ENCODE measurements at places on chromosomes 7 and 10.

DNA sequence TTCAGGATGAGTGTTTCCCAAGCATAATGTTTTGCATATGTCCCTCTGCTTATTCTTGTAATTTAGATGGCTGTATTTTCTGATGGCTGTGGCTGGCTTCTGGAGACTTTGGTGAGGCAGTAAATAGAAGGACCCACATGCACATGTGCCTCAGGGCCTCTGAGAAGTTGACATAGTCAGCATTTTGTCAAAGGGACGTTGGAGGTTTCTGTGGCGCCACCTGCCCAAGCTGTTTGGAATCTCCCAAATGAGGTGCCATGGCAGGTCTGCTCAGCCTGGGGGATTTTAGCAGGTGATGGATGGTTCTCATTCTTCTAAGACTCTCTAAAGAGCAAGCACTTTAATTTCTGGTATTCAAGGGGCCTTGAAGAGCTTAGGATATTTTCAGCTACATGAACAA is 29.8 kb downstream of the C10orf120 start:
- DNase-seq, result no peak

DNA sequence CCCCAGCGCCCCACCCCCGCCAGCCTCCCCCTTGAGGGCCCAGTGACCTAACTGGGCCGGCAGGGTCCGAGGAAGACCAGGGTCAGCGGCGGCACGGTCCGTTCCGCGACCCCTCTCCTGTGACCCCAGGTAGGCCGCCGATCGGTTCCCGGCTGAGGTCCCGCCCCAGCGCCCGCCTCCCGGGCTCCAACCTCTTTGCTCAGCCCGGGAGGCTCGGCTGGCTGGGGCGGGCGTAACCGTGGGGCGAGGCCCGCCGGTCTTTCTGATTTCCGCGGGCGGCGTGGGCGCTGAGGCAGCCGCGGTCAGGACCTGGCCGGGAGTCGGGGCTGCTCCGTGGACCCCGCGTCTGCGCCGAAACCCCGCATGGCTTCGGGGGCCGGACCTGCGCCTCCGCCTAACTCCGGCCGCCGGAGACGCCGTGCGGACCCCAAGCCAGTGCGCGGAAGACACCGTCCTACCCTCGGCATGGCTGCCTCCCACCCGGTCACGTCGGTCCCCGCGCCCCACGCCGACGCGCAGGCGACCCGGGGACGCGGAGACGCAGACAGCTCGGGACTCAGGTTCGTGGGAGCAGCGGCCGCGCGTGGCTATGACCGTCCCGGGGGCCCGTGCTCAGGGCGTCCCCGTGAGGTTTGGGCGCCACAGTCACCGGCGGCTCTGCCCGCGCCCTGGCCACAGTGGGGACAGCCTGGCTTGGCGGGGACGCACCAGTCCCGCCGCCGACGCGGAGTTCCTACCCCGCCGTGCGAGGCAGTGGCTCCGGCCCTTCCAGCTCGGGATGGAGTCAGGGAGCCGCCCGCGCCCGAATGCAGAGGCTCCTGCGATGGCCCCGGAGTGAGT is 1.0 kb upstream of the VENTX start:
- DNase-seq, result no peak

GRCh38 chr7:151346470-151346769 is 4.8 kb downstream of the NUB1 start:
- DNase-seq, result no peak

DNA sequence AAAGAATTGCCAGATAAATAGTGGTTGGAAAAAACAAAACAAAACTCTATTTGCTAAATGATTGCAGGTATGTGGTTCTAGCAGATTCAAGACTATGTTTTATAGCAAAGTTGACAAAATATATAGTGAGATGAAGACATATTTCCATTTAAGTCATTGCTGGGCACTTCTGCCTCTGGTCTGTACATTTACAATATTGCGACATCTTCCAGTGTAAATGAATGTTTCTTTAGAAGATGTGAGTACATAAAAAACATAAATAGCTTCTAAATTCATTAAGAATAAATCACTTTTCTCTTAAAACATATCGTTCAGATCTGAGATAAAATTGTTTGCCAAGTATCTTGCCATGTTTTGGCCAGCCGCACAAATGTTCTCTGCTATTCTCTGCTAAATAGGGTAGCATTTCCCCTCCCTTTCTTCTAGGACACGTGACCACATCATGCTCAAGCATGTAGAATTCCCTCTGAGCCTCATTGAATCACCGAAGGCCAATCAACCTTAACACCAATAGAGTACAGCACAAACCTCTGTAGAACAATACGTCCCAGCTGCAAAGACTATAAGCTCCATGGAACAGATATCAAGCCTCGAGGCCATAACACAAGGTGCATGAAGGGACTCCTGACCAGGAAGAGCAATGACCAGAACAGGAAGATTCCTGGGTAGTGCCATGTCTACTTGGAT is 1173.3 kb downstream of the GATA3 start:
- DNase-seq, result no peak

GRCh38 chr10:129955601-129956285 is 8.3 kb downstream of the EBF3 start:
- DNase-seq, result no peak

DNA sequence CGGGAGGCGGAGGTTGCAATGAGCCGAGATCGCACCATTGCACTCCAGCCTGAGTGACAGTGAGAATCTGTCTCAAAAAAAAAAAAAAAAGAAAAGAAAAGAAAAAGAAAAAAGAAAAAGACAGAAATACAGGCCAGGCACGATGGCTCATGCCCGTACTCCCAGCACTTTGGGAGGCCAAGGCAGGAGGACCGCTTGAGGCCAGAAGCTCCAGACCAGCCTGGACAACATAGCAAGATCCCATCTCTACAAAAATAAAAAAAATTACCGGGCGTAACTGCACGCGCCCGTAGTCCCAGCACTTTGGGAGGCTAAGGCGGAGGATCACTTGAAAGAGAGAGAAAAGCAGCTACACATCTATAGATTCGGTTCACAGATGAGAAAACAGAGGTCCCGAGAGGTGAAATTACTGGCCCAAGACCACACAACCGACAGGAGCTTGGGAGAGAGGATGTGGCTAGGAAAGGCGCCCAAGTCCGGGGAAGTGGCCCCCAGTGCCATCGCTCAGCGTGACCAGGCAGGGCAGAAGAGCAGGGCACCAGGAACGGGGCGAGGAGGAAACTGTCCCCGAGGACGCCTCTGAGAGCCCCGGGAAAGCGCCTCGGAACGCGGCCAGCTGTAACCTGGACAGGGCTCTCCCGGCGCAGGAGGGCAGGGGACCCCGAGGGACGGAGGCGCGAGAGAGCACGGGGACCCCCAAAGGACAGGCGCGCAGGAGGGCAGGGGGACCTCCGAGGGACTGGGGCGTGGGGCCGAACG is 612 bp downstream of the SNX8 start:
- no peak for DNase-seq

GRCh38 chr7:131108212-131108940 is 219.3 kb upstream of the MKLN1 start:
- no peak for DNase-seq

- no peak for DNase-seq
These were observed 4.7 kb upstream of the PKD2L1 start for GRCh38 chr10:100334762-100335161.

DNA sequence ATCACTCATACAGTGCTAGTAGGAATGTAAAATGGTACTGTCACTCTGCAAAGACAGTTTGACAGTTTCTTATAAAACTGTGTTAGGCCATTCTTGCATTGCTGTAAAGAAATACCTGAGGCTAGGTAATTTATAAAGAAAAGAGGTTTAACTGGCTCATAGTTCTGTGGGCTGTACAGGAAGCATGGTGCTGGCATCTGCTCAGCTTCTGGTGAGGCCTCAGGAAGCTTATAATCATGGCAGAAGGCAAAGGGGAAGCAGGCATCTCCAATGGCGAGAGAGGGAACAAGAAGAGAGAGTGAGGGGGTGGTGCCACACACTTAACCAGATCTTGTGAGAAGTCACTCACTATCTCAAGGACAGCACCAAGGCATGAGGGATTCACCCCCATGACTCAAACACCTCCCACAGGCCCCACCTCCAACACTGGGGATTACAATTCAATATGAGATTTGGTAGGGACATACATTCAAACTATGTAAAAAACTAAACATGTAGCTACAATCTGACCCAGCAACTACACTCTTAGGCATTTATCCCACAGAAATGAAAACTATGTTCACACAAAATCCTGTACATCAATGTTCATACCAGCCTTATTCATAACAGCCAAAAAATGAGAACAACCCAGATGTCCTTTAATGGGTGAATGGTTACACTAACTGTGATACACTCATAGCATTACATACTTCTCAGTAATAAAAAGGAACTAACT is 5.0 kb downstream of the ALDH18A1 start:
- DNase-seq, result no peak

GRCh38 chr7:44819292-44819691 is 22.8 kb downstream of the PPIA start:
- no peak for DNase-seq

DNA sequence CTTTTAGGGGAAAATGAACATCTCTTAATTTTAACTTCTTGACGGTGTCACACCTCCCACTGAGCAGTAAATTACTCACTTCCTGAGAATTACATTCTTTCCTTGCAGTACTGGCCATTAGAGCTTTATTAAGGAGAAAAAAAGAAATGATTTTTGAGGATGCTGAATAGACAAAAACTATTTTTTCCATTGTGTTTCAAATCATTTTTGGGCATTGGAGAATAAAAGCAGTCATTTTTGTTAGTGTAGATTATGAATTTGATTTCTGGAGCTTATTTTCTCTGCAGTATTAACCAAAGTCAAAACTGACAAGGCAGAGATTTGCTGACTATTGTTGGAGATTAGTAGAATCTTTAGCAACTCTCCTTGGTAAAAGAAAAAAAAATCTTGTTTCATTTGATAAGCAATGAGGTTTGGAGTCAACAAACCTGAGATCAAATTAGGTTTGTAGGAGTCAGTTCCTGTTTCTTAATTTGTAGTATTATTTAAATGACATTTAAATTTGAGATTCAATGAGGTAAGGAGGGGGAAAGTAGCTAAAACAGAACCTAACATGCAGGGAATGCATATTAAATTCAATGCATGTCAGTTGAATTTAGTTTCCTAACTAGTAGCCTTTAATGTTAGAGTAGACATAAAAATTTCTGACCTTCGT is 70.6 kb downstream of the AP3M1 start:
- DNase-seq, result no peak

DNA sequence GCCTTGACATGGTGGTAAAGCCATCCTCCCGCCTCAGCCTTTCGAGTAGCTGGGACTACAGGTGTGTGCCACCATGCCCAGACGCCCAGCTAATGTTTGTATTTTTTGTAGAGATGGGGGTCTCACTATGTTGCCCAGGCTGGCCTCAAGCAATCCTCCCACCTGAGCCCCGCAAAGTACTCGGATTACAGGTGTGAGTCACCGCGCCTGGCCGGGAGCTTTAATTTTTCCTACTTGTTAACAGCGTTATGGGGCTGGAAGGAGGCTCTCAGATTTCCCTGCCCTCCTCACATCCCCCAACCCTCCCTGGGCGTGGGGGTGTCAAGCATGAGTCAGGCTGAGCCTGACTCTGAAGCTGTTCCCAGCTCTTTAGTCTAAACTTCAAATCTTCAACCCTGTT is 8.3 kb downstream of the ALKBH4 start:
- no peak for DNase-seq

GRCh38 chr7:155710031-155710430 is 65.6 kb downstream of the RBM33 start:
- DNase-seq, result no peak

GRCh38 chr7:4791738-4792536 is 16.5 kb downstream of the AP5Z1 start:
- DNase-seq, result no peak

DNA sequence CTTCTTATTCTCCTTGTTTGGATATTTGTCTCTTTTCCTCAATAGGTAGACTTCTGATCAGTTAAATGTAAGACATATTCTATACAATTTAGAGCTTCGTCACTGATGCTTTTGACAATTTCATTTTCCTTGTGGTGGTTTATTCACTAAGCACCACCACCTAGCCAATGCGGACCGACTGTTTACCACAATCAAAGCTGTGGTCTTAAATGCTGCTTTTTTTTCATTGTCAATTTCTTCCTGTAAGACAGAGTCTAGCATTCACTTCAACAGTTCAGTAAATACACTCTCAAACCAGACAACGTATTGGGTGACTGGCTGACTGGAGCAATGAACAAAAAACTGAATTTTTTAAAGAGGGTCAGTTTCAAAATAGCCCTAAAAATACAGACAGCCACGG is 239.0 kb downstream of the DNAJB6 start:
- no peak for DNase-seq

DNA sequence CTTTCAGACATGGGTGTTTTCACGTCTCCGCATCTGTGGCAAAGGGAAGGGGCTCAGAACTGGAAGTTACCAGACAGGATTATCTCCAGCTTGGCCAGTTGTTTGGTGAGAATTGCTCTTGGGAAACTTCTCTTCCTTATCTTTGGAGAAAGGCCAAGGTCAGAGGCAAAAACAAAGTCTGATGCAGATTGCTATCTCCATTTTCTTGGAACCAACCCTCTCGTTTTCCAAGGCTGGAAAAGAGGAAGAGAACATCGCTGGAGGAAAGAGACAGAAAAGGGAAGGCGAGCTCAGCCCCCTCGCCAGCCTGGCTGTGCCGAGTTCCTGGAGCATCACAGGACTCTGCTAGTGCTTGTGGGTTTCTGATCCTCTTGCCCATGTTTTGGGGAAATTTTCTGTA is 396.8 kb upstream of the SHH start:
- DNase-seq, result no peak

DNA sequence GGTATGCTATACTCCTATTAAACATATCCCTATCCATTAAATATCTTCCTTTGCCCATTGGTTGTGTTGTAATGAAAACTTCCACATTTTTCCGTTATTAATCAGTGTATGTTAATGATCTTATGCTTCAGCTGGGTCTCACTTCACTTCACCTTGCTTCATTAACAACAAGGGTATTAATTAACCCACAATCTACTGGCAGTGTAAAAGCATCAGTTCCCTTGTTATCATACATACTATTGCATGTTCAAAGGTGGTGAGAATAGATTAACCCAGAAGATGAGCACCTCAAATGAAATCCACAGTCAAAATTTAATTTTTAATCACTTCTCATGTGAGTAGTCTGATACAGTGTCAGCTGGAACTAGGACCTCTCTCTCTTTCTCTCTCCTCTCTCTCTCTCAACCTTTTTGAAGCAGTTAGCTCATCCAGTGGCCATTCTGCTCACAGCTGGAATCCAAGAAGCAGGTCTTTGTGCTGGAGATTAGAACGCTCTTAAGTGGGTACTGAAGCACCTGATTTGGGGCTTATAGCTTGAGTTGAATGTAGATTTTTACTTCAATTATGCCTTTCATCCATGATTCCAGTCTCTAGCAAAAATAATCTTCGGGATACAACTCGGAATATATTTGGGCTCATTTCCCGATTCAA is 172.3 kb downstream of the RAPGEF5 start:
- DNase-seq, result no peak

GRCh38 chr7:50502001-50502684 is 52.0 kb upstream of the FIGNL1 start:
- DNase-seq, result no peak

GRCh38 chr7:29080803-29081202 is 65.5 kb downstream of the CPVL start:
- no peak for DNase-seq

DNA sequence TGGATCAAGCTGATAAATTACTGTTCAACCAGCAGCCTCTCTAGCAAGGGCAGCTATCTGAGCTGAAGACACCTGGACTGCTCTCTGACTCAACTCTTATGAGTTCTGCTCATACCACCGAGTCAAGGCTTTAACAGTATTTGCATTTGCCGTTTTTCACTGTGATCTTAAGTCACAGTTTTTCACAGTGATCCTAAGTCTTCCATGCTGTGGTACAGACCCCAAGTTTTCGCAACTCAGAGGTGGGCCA is 31.3 kb downstream of the PIP4K2A start:
- no peak for DNase-seq

GRCh38 chr10:27724287-27724686 is 21.3 kb downstream of the MKX start:
- DNase-seq, result no peak

All from DMS79 (cell line).